ENCODE measurements at places on chromosomes 1 and 21.
A peak's percentile ranks its signal among the peaks of the same experiment; 100 is the strongest.

DNA sequence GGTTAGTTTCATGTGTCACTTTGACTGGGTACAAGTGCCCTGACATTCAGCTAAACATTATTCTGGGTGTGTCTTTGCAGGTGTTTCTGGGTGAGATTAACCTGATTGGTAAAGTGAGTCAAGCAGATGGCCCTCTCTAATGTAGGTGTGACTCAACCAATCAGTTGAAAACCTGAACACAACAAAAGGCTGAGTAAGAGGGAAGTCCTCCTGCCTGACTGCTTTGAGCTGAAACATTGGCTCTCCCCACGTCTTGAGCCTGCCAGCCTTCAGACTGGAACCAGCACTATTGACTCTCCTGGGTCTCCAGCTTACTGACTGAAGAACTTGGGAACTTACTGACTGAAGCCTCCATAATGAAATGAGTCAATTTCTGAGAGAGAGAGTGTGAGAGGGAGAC, 70.0 kb upstream of the C21orf91 start:
- no peak for DNase-seq

DNA sequence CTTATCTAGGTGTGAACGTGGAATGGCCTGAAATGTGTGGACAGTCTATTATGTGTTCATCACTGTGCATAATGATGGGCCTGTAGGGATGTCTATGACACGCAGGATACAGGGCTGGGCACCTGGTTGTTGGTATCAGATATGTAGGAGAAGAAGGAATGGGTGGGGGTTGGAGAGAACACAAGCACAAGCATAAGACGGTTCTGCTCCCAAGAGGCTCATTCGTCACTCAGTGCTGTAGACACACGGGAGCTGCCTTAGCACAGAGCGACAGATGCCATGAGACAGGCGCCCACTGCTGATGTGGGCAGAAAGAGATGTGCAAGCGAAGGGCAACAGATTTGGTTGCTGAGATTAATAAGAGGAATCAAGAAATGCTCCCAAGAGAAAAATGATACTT, 256.2 kb downstream of the DISC1 start:
- no peak for DNase-seq

DNA sequence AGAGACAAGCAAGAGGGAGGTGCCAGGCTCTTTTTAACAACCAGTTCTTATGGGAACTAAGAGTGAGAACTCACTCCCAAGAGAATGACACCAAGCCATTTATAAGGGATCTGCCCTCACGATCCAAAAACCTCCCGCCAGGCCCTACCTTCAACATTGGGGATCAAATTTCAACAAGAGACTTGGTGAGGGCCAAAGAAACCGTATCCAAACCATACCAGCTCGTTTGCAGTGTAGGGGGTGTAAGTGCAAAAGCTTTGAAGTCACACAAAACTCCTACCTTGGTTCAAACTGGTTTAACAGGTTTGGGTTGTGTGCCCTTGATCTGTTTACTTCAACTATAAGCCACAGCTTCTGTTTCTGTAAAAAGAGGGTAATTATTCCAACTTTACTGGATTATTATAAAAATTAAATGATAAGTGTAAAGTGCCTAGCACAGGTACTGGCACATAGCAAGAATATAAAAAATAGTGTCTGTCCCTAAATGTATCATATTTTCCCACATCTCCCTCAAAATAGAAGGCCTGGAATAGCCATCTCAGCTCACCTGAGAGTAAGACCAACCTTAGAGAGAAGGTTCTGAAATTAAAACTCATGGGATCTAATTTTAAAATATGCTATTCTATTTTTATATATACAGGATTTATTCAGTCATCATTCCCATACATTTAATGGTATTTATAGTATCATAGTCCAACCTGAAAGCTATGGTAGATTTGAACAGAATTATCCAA, 7.0 kb upstream of the USP25 start:
- DNase-seq = no peak

DNA sequence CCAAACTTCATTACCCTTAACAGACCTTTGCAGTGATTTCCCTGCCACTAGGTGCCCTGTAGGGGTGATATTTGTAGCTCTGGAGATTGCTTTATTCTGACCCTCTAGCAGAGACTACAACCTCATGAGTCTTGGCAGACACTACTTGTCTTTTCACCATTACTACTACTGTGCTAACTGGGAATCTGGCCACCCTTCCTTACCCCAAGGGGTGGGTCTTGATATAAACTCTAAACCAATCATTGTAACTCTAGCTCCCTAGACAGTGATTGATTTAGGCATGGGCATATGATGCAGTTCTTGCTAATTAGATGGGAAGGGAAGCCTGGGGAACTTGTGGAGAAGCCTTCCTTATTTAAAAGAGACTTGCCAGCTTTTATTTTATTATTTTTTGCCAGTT, 3.9 kb downstream of the KPNA6 start:
- DNase-seq = no peak

- no peak for DNase-seq
Observed at GRCh38 chr1:160158031-160158430, 6.6 kb downstream of the ATP1A4 start.

DNA sequence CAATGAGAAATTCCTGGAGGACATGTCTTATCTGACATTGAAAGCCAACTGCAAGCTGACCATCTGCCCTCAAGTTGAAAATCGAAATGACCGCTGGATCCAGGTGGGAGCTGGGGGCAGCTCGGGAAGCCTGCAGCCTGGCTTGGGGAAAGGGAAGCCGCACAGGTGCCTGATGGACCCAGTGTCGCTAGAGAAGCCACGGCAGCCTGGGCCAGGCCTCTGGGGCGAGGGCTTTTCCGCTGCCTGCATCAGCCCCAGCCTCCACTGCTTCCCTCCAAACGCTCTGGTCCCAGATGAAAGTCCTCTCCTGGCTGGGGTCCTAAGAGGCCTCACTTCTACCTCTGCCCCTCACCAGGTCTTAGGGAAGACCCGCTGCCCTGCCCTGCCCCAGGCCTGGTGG, 18.8 kb upstream of the PADI3 start:
- DNase-seq = no peak

DNA sequence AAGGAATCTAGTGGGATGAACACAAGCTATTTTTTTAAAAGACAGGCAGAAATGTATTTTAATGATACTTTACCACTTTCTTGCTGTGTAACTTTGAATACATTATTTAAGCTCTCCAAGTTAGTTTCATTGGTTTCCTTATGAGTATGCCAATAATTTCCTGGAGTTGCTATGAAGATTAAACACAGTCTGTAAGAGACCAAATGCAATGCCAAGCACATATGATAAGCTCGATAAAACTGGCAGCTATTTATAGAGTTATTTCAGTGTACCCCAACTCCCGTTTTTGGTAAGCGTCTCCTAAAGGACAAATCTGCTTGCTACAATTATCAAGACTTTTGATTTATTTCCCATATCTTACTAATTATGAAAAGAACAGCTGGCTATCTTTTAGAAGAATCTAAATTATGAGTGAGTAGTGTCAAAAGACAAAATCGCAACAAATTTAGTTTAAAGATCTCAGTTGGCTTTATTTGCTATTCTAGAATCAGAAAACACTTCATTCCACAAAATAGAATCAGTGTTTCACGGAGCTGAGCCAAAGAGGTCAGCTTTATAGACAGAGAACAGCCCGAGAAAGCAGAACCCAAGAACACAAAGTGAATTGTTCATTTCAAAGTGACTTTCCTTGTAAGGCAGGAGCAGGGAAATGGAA, 7.2 kb upstream of the MAP10 start:
- no peak for DNase-seq

DNA sequence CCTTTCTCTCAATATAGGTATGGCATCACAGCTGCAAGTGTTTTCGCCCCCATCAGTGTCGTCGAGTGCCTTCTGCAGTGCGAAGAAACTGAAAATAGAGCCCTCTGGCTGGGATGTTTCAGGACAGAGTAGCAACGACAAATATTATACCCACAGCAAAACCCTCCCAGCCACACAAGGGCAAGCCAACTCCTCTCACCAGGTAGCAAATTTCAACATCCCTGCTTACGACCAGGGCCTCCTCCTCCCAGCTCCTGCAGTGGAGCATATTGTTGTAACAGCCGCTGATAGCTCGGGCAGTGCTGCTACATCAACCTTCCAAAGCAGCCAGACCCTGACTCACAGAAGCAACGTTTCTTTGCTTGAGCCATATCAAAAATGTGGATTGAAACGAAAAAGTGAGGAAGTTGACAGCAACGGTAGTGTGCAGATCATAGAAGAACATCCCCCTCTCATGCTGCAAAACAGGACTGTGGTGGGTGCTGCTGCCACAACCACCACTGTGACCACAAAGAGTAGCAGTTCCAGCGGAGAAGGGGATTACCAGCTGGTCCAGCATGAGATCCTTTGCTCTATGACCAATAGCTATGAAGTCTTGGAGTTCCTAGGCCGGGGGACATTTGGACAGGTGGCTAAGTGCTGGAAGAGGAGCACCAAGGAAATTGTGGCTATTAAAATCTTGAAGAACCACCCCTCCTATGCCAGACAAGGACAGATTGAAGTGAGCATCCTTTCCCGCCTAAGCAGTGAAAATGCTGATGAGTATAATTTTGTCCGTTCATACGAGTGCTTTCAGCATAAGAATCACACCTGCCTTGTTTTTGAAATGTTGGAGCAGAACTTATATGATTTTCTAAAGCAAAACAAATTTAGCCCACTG, 11.5 kb downstream of the HIPK1 start:
- DNase-seq = no peak

DNA sequence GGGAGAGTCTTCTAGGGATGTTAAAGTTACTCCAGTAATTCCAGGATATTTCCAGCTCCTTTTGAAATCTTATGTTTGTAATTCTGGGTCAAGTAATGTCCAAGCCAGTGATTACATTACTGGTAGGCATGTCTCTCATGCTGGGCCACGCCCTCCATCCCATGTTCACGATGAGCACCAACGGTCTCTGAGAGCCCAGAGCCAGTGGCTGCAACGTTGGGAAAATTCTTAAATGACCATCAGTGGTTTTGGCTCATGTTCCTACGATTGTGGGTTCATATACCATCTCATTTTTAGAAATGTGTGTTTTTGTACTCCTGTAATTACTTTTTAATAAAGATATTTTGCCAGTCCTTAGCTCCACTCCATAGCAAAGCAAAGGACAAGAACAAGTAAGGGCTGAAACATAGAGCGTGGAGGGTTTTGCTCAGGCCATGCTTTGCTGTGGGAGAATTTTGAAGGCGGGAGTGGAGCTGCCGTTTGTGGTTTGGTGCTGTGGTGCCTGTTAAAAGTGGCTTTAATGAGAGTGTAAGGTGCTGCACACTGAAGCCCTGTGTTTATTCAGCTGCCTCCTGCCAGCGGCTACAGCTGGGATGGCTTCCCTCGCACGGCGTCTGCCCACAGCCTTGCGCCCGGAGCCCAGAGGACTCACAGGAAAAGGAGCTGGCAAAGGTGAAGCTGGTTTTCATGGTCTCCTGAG, 28.9 kb downstream of the VANGL1 start:
- no peak for DNase-seq

DNA sequence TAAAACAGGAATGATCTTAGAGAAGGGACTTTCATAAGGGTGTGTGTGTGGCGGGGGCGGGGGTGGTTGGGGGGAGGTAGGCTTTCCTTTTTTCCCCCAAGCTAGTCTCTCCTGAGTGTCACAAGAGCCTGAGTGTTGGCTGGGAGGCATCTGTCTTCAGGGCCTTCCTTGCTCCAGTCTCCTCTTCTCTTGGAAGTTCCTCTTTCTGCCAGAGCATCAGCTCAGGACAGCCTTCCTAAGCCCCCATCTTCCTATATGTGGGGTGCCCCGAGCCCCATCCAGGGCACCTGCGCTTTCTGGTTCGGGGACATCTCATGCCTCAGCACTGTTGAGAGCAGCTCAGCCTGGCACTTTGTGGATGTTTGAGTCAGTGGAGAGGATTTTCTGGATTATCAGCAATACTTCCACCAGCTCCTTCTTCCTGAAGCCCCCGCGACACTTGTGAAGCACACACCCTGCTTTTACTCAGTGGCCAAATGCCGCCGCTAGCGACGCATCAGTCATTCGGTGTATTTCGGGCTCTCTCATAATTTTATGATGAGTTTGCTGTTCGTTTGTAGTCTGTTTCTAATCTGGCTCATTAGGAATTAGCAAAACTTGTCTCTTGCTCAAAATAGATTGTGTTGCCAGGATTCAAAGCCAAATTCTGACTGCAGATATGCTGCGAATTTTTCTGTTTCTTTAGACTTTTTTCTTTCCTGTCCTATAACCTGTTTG, 61.7 kb downstream of the GALNT2 start:
- DNase-seq = no peak

DNA sequence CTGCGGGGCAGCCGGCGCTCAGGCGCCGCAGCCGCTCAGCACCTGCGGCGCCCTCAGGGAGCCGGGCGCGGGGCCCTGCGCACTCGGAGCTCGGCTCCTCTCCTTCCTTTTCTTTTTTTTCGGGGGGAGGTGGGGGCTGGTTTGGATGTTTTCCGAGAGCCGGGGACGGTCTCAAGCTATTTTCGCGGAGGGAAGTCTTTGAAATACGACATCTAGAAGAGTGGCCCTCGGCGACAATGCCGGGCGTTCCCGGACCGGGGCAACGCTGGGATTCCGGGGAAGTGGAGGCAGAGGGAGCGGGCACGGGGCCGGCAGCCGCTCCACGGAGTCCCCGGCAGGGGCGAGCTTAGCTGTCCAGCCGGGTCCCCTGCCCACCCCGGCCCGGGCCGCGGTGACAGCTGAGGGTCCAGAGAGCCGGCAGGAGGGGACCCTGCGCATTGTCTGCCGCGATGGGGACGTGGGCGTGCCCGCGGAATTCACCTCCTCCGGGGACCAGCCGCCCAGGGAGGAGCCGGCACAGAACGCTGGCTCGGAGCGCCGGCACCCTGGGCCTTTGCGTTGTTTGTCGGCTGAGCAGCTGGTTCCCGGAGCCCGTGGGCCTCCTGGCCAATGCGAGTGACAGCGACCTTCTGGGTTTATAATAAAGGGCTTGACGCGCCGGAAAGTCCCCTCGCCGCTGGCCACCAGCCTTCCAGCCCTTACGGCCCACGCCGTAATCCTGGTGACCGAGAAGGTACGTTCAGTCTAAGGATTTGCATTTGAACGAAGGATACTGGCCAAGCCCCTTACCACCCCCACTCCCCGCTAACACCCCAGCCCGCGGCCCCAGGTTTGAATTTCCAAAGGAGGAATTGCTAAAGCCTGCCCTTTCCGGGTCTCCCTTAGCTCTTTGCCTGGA, 582 bp downstream of the SLC37A1 start:
- peak; percentile 78 for DNase-seq

GRCh38 chr1:62590255-62590969, 6.9 kb upstream of the ANGPTL3 start:
- no peak for DNase-seq

DNA sequence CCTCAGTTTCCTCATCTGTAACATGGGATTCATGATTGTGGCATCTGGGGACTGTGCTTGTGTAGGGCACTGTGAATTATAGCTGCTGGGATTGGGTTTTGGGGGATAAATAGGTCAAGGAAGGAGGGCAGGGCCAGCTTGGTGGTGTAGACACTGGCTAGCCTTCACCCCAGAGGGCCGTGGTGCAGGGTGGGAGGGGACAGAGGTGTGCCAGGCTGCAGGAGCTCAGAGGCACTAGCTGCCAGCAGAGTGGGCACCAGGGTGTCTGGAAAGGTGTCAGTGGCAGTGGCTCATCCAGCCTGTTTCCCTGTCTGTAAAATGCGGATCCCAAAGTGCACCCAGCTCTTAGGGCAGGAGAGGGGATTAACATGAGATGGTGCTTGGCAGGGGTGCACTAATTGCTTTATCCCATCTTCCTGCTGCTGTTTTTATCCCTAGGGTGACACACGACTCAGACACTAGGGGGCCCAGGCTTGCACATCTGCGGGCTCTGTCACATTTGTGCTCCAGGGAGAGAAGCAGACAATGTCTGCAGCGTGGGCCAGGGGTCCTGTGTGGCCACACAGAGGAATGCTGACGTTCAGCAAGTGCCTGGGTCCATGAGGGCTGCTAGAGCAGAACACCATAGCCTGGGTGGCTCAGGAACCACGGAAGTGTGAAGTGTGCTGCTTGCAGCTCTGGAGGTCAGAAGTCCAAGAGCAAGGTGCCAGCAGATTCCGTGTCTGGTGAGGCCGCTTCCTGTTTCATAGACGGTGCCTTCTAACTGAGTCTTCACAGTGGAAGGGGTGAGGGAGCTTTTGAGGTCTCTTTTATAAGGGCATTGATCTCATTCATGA, 19.3 kb downstream of the OBSCN start:
- no peak for DNase-seq
